Stimulated activated CD8-positive, alpha-beta memory T cell treated with anti-CD3 and anti-CD28 coated beads, Interleukin-2, amount 100 ng/mL, for 1 hour (primary cell): ENCODE measurements at places on chromosomes 5 and 9.

DNA sequence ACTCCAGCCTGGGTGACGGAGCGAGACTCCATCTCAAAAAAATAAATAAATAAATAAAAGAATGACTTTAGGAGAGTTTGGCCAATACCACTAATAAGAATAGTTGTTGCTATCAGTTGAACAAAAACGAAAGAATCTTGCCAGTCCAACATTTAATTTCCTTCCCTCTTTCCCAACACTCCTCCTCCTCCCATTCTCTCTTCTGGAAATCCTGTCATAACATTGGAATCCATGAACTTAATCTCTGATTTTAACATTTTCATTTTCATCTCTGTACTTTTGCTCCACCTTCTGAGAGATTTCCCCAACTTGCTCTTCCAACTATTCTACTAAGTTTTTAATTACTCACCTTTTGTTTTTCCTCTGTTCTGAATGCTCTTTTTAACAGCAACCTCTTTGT is 42.8 kb upstream of the CDK20 start:
- no peak for DNase-seq

DNA sequence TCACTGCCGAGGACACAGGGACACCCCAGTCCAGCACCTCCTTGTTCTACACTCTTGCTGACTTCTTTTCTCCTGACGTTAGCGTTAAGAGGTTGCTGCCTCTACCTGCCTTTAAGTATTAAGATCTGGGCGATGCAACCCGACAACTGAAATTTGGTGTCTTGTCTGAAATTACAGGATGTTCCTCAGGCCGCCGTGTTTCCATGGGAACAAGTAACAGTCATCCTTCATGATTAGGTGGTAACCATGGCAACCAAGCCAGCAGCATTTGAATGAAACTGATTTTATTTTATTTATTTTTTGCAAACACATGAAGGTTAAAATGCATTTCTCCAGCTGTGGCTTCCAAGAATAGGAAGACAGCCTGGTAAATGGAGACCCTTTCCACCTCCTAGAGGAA is 20.8 kb downstream of the DAB2IP start:
- no peak for DNase-seq

GRCh38 chr5:157511651-157512644 is 51.9 kb downstream of the NIPAL4 start:
- DNase-seq: no peak

- DNase-seq: no peak
Observed at GRCh38 chr5:172973931-172974330, 9.6 kb upstream of the ATP6V0E1 start.

DNA sequence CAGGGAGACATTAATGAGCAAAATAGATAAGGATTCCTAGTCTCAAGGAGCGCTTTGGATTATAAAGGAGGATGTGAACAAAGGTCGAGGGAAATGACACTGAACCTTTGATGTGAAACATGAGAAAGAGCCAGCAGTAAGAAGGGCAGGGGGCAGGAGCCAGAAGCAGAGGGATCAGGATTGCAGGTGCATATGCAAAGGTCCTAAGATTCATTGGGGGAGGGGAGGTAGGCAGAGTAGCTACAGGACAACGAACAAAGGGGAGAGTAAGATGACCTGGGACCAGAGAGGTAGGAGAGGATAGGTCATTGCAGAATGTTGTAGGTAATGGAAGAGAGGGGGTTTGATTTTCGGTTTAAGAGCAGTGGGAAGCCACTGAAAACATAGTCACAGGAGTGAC is 129.2 kb upstream of the TRPM3 start:
- no peak for DNase-seq

GRCh38 chr9:97811533-97812246 is 41.3 kb upstream of the FOXE1 start:
- DNase-seq: no peak

DNA sequence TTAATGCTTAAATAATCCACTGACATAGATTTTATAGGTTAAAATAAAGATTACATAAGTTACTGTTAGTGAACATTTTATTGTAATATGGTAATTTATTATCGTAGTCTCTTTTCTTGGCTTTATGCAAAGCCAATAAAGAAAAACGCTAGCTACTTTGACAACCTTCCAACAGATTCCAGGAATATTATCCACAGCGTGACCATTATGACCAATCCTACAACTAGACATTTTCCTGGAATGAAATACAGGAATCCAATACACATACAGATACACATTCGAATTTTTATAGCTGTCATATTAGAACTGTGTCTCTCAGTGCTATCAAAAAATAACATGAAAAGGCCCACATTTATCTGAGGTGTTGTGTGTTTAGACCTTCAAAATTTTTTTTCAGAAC is 13.1 kb downstream of the RPS23 start:
- no peak for DNase-seq

DNA sequence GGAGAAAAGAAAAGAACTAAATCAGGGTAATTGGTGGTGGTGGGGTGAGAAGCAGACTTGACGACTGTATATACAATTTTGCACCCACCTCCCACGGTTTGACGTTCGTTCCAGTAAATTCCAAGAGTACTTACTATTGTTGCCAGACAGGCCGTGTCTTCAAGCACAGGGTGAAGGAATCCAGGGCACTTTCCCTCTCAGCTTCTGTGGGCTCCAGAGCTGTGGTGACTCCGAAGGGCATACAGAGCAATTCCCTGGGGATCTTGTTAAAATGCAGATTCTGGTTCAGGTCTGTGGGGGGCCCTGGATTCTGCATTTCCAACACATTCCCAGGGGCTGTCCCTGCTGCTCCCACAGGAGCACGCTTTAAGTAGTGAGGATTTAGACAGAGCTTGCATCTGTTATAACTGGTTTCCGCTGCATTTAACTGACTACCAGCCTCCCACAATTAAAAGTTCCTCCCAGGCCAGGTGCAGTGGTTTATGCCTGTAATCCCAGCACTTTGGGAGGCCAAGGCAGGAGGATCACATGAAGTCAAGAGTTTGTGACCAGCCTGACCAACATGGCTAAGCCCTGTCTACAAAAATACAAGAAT is 49.3 kb upstream of the FANCC start:
- no peak for DNase-seq

DNA sequence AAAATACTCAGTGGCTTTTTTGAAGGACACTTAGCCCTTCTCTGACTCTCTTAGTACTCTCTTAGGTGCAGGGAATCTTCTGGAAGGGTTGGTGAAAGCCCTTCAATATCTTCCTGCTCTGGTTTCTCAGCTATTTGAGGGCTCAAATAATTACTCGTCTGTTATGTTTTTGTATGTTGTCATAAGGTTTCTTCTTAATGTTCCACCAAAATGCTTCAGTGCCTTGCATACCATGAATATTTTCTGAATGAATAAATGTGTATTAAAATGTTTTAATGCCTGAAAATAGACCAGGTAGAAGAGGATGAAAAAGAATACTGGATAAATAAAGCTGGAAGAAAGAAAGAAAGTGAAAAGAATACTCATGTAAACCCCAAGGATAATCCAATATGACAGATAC is 124.3 kb downstream of the STK32A start:
- no peak for DNase-seq

DNA sequence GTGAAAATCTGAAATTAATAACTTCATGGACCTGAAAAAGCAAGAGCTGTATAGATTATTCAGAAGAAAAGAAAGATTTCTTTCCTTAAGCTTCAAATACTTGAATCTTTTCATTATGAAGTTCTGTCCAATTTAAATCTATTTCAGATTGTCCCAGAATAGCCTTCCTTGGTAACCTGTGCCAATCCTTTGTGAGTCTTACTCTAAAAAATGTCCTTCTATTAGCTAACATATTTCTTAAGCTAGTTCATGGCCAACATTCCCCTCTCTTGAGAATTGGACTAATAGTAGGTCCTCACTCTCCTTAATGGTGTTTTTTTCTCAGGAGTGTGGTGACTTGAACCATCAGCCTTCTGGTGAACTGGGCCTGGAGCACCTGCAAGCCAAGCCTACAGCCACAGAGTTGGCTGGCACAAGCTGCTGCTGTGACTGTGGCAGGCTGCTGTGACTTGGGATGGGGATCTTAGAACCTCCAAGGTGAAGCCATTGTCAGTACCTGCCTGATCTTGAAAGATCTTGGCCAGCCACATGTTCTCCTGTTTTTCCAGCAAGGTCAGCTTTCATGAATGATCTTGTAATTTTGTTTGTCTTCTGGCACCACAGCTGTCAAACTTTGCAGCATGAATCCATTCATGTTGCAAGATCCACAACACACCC is 262.6 kb upstream of the MAP3K1 start:
- no peak for DNase-seq

GRCh38 chr5:62572918-62573514 is 5.6 kb upstream of the LRRC70 start:
- DNase-seq: no peak

DNA sequence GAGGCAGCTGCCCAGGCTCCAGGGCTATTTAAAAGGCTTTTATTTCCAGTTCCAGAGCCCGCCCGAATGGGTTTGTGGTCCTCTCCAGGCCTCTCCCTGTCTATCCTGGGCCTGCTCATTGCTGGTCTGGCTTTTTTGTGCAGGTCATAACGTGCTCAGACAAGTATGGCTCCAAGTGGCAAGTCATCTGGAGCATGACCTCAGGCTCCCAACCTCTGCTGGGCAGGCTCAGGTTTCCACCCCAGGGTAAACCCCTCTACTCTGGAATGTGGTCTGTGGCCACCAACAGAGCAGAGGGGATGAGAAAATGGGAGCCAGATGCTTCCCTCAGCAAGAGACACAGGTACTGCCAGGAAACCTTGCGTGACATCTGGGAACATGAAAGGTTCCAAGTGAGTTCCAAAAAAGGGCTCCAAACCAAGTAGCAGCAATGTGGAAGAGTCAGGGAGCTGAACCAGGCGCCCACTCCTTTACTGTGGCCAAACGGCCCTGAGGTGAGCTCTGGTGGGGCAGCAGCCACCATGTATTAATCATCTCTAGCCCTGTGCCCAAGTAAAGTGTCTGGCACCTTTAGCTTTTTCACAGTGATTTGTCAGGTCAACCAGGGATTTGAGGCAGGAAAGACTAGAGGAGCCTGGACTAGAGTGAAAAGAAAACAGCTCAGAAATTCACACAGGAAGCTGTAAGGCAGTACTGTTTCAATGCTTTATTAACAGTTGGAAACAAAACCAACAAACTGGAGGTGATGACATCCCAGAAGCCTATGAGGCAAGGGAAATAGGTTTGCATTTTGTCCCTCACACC is 25.7 kb downstream of the PCDHGC5 start:
- no peak for DNase-seq

- no peak for DNase-seq
Observed at GRCh38 chr9:95081998-95082397, 235.5 kb downstream of the FANCC start.

GRCh38 chr9:7237473-7238246 is 479.9 kb downstream of the KDM4C start:
- no peak for DNase-seq

DNA sequence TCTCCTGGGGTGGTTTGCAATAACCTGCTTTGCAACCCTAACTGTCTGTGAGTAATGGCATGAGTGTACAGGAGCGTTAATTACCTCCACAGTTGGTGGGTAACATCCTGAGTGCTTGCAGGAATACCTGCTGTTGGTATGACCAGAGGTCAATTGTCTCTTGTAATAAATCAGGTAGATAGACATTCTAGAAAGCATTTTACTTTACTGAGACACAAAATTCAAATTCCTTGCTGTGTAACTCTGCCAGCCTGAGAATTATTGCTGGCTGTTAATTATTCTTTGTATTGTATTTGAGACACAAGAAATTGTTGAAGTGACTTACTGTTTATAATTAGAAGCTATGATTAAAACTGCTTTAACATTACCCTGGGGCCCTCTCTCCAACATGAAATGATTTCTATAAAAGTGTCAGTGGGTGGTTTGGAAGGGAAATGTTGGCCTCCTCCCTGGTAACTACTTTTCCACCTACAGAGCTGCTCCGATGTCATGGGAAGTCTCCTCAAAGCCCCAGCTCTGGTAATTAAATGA is 150.8 kb upstream of the ADCY2 start:
- DNase-seq: no peak

- no peak for DNase-seq
Observed at GRCh38 chr5:143152445-143152844, 251.0 kb downstream of the NR3C1 start.

GRCh38 chr9:137192859-137193258 is 4.4 kb downstream of the SSNA1 start:
- no peak for DNase-seq

GRCh38 chr5:41176952-41177351 is 36.4 kb downstream of the C6 start:
- DNase-seq: no peak

GRCh38 chr5:10534561-10535530 is 29.0 kb upstream of the ANKRD33B start:
- DNase-seq: no peak

GRCh38 chr9:85332487-85332886 is 409.3 kb downstream of the AGTPBP1 start:
- DNase-seq: no peak

GRCh38 chr9:116144038-116144437 is 9.6 kb upstream of the PAPPA start:
- DNase-seq: no peak

DNA sequence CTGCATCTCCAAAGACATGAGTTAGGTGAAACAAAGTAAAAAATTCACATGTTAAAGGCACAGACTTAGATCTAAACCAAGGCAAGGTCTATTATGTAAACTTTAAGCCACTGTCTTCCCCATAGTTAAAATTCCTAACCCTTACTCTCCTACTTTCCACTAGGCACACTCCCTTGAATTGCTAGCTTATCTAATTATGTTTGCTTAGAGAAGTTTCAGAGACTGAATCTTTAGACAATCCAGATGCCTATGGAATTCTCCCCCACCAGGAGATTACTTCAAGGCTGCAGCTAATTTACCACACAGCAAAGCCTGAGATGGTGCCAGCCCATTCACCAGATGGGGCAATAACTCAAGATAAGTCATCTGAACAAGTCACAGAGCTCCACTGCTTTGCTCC is 803.1 kb upstream of the COX7C start:
- no peak for DNase-seq

DNA sequence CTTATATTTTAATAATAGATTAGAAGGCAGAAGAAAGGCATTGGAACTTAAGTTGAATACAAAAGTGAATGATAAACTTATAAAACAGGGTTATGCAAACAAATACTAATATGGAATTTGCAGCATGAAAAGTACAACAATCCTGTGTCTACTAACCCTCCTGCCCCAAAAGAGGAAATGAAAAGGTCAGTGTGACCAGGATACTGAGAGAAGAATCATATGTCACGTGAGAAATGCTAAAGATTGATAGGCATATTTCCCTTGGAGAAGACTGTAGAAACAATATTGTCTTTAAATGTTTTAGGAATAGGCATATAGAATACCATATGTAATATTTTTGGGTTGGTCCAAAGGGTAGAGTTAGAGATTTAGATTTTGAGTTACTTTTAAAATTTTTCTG is 3.8 kb downstream of the WDR36 start:
- no peak for DNase-seq

- no peak for DNase-seq
Observed at GRCh38 chr9:78207319-78207718, 28.6 kb upstream of the CEP78 start.
